ENCODE measurements at places on chromosomes 12 and 14. TPM values are rescaled to one million over a fixed set of nuclear protein-coding genes. Genes with fewer than 3 reads are reported as not detected.
A peak's percentile ranks its signal among the peaks of the same experiment; 100 is the strongest.

Gene SLC25A47
- not detected for total RNA-seq

Gene TCL1B
- 0.42 TPM for total RNA-seq

Gene SPATS2
- 32.3 TPM for total RNA-seq

Gene PRB2
- total RNA-seq, result not detected

DNA sequence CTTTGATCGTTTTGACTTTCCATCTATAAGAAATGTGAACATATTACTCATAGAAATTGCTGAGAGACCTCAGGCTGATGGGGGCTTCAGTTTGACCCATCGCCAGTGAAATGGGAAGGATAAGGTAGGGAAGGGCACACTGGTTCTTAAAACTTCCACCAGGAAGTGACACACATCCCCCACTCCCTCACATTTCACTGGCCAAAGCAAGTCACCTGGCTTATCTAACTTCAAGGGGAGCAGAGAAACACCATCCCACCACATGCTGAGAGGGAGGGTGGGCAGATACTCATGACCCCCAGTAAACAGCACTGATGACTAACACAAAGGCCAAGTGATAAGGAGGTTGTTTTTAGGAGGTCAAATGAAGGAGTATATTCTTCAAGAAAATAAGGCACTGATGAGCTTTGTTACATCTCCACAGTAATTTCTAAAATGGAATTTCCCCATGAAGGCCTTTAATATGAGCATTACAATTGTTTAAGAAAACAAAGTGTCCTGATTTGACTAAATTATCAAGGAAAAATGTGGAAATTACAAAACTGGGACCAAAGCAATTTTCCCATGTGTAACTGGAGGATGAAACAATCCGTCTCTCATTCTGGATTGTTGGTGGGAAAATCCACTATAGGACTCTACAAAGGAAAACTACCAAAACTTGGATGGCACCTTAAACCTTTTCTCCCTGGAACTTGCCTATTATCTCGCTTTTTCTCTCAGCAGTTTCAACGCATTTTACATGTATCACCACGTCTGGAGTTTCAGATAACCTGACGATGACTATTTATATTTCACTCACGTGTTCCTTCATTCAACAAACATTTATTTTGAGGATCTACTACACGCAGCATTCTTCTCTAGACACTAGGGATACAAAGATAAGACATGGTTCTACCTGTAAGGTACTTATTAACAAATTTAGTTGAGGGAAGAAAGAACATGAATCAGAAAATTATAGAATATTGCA lies 91.8 kb upstream of the EEA1 start:
- DNase-seq, result no peak

DNA sequence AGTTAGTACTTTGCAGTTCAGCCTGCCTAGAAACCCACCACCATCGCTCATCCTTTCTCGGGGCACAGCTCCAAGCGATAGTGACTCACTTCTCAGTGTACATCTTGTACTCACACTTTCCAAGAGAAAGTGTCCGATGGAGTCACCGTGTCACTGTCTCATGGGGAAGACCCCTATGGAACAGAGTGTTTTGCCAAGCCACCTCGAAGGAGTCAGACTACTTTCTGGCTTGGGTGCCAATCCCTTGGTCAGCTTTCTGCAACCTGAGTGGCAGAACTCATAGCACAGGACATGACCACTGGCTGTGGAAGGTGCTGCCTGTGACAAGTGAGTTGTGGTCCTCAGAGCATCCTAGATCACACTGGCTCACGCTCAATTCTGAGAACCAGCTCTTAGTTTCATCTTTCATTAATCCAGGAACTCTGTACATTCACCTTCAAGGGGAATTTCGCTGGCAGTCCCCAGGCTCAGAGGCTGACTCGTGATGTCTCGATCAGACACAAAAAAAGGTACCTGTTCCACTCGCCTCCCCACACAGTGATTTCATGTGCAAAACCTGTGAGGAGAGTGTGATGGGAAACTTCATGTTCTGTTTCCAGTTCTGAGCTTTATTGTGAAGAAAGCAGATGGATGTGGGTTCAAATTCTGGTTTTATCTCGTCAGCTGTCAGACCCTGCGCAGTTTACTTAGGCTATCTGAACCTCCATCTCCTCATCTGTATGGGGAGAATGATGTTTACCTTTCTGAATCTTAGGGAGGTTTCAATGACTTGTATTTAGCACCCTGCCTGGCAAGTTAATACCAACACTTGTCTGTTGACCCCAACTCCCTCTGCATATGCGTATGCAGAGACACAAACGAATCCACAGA lies 127.3 kb upstream of the CCND2 start:
- no peak for DNase-seq

DNA sequence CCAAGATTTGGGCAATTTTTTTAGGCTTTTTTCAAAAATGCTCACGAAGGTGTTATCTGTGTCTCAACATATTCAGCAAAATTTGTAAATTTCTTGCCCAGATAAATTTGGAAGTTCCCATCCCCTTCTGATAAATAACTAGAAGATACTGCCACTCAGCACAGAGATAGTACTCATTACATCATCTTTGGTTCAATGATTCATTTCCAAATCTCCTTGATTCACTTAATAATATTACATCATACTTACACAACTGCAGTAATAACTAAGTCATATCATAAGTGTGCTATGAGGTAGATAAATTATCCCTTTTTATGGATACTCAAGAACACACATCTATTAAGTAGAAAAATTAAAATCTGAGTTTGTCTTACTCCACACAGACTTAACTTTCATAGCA lies 89.4 kb downstream of the RPAP3 start:
- DNase-seq, result no peak

GRCh38 chr14:30345511-30345910 lies 213.4 kb upstream of the G2E3 start:
- no peak for DNase-seq

GRCh38 chr14:81436296-81437138 lies 36.4 kb upstream of the STON2 start:
- peak; percentile 92 for DNase-seq

- DNase-seq, result no peak
Observed at GRCh38 chr14:93212432-93212831, 5.4 kb downstream of the UBR7 start.

- DNase-seq, result peak; percentile 61
Observed at GRCh38 chr12:124273630-124274029, 21.3 kb upstream of the RFLNA start.

- no peak for DNase-seq
Observed at GRCh38 chr12:64090047-64090446, 132.0 kb downstream of the KICS2 start.

GRCh38 chr14:92995620-92996019 lies 72.7 kb downstream of the CHGA start:
- no peak for DNase-seq

GRCh38 chr14:68458840-68459469 lies 333.9 kb downstream of the ZFP36L1 start:
- peak; percentile 98 for DNase-seq

DNA sequence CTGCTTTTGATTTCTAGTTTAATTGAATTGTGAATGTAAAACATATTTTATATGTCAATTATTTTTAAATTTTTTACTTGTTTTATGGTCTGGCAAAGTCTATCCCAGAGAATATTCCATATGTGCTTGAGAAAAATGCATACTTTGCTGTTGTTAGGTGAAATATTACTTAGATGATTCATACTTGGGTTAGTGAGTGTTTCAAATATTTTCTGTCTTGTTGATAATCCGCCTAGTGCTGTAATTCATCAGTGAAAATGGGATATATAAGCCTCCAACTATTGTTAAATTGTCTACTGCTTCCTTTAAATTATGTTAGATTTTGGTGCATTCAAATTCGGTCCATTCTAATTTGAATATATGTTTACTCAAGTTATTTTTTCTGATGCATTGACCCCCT lies 395.5 kb downstream of the LRFN5 start:
- DNase-seq, result no peak

- DNase-seq, result no peak
Observed at GRCh38 chr12:78177298-78177697, 346.6 kb downstream of the NAV3 start.

Measured in Daoy (cell line).